ENCODE measurements at places on chromosomes 2 and 18. TPM values are rescaled to one million over a fixed set of nuclear protein-coding genes. Genes with fewer than 3 reads are reported as not detected.

DNA sequence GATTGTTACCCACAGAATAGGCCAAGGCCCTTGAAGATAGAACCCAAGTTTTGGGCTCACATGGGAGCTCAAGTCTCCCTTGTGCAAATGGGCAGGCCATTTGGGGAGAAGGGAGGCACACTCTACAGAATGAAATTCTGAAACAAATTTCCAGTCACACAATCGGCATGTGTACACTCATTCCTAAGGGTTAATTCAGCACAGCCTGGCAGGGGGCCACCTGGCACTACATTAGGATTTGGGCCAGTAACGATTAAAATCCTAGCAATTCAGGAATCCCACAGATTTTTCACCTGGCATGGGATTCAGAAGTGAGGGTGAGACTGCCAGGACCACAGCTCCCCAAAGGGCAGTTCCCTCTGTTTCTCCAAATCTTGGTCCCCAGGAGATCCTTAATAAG lies 46.4 kb downstream of the BMP10 start:
- H3K27ac ChIP-seq, result no peak overlapping the region
- H3K27me3 ChIP-seq, result no peaks in the 10 kb centered on the region
- DNase-seq, result no peak
- peaks cover 8% of the 10 kb centered on the region for H3K4me1 ChIP-seq
- H3K36me3 ChIP-seq, result no peaks in the 10 kb centered on the region

- H3K27ac ChIP-seq, result no peak overlapping the region
- H3K27me3 ChIP-seq, result no peaks in the 10 kb centered on the region
- H3K4me1 ChIP-seq, result peaks cover 20% of the 10 kb centered on the region
- peaks cover 9% of the 10 kb centered on the region for H3K36me3 ChIP-seq
Observed at GRCh38 chr2:240589375-240589774, 2.8 kb downstream of the CAPN10 start.

DNA sequence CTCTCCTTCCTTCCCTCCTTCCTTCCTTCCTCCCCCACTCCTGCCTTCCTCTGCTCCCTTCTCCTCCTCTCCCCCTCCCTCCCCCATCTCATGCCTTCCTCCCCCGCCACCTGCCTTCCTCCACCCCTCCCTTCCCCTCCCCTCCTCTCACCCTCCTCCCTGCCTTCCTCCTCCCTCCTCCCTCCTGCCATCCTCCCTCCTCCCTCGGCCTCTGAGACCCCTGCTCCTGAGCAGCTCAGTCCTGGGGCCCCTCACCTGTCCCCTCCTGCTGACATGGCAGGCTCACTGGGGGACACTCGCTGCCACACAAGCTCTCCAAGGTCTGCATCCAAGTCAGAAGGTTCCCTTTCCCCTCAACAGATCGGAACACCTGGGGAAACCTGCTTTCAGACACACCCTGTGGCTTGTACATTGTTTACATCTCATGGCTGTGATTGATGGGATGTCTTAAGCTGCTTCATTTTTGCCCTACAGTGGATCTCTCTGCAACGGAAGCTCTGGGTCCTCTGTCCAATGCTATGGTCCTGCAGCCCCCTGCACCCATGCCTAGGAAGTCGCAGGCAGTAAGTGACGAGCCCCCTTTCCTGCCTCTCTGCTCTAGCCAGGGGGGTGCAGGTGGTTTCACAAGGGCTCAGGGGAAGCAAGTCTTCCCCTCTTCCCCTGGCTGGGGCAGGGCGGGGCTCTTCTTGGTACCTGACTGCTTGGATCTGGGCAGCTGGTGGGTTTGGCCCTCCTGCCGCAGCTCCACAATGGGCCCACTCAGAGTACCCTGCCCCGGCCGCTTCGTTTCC lies 22.9 kb downstream of the ITGB1BP1 start:
- H3K4me3 ChIP-seq, result no peak overlapping the region
- no peaks in the 10 kb centered on the region for H3K36me3 ChIP-seq
- H3K27ac ChIP-seq, result no peak overlapping the region
- no peaks in the 10 kb centered on the region for H3K27me3 ChIP-seq

GRCh38 chr2:111161971-111162370 lies 41.3 kb downstream of the BCL2L11 start:
- no peak overlapping the region for H3K27ac ChIP-seq
- H3K36me3 ChIP-seq, result peaks cover 12% of the 10 kb centered on the region
- no peak for DNase-seq
- no peak overlapping the region for H3K4me3 ChIP-seq

DNA sequence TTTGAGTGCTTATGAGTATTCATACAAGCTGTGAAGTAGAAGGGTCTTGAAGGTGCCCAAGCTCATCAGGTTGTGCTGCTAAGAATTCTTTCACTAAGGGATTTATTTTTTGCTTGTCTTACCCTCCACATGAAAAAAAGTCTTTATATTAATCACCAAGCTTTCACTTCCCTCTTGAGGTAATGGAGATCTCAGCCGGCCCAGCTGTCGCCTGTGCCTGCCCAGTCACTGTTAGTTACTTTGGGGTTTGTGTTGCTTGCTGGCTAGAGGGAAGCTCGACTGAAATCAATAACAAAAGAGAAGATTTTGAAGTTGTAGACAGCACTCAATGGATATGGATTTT lies 21.9 kb downstream of the MC2R start:
- H3K27me3 ChIP-seq, result no peaks in the 10 kb centered on the region
- no peak for DNase-seq
- no peak overlapping the region for H3K4me3 ChIP-seq
- no peak overlapping the region for H3K27ac ChIP-seq

- H3K4me3 ChIP-seq, result no peak overlapping the region
- peaks cover 25% of the 10 kb centered on the region for H3K4me1 ChIP-seq
- H3K27ac ChIP-seq, result no peak overlapping the region
Observed at GRCh38 chr2:160433466-160434140, 60.0 kb downstream of the RBMS1 start.

The SERPINB5 gene
- 19.5 TPM for total RNA-seq

The RIOK3 gene
- 42.5 TPM for total RNA-seq

The KCNF1 gene
- 0.52 TPM for total RNA-seq
